ENCODE measurements at places on chromosomes 6 and 20.

DNA sequence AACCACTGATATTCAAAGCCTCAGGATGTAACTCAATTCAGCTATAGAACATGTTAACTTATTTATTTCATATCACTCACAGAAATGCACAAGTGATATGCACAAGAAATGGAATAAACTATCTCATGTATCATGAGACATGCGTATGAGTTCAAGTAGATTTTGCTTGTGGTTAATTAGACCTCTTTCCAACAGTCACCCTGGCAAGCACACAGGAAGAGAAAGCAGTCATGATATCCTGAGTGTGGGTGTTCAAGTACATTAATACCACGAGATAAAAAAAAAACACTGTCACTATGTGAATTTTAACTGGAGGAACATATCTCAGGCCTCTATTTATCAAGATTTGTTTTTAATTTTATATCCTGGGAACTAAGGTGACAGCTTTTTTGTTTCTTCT is 64.2 kb downstream of the LAMP5 start:
- no peak for DNase-seq

- DNase-seq, result no peak
Measured at GRCh38 chr6:83592770-83593394, 80.5 kb downstream of the PRSS35 start.

GRCh38 chr6:106546691-106547414 is 82.4 kb downstream of the RTN4IP1 start:
- DNase-seq, result no peak

- DNase-seq, result no peak
Measured at GRCh38 chr6:163327921-163328320, 86.6 kb upstream of the QKI start.

DNA sequence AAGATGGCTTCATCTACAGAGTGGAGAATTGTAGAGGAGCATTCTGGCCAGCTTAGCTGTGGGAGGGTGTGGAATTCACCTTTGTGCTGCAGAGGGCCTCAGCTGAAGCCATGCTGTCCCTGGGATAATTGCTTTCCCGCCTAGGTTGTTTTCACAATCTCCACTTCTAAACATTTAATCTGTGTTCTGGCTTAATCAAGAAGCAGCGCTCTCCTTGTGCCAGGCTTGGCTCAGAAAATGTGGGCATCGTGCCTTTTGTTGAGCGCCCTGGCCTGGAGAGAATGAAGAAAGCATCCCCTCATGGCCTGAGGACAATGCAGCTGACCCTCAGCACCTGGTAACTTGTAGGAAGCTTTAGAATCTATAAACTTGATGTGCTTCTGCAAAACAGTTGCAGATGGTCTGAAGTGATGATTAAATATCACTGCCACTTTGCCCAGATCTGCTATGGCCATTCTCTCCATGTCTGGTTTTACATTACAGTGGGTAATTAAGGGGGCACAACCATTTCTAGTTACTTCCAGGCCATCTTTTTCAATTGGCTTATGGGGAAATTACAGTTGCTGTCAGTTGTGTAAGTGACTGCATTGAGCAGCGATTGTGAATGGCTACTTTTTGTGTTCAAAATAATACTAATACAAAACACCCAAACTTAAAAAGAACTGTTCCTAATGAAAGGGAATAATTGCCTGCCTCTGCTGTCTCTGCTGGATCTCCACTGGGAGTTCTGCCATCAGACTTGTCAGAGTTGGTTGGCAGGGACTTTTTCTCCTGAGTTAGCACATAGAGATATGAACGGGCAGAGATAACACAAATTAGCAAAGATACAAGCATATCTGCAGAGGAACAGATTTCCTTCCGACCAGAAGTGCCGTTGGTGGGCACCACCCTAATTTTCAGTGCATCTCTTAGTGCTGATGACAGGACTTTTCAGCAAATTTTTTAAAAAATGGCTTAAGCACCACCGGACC is 18.4 kb downstream of the CTNNBL1 start:
- no peak for DNase-seq

GRCh38 chr6:91780270-91780669 is 1193.4 kb upstream of the MAP3K7 start:
- no peak for DNase-seq

- peak; percentile 1 for DNase-seq
Measured at GRCh38 chr6:100078509-100078908, 84.5 kb upstream of the MCHR2 start.

GRCh38 chr6:141260627-141261015 is 872.1 kb upstream of the GJE1 start:
- DNase-seq, result no peak

- DNase-seq, result no peak
Measured at GRCh38 chr6:145148776-145149175, 586.5 kb downstream of the EPM2A start.

GRCh38 chr6:135438907-135439535 is 58.5 kb downstream of the AHI1 start:
- no peak for DNase-seq

DNA sequence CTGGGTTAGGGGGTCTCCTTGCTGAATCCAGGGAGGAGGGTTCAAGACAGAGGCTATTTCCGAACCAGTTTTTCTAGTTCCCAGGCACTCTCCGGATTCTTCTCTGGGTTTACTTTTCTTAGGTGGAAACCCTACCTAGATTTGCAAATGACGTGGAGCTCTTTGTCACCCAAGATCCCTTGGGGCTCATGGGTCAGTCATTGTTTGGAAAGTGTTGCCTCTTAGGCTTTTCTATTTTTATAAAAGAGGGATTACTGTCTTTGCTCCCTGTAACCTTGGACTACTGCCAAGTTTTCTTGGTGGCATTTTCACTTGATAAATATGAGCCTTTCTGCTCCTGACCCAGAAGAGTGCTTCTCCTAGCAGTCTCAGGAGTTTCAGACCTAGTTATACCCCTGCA is 33.6 kb downstream of the FAM209B start:
- no peak for DNase-seq

GRCh38 chr6:32565511-32565910 is 24.1 kb downstream of the HLA-DRB1 start:
- no peak for DNase-seq

GRCh38 chr6:19844689-19845088 is 7.5 kb downstream of the ID4 start:
- no peak for DNase-seq

GRCh38 chr6:44341095-44341890 is 1.2 kb upstream of the SPATS1 start:
- DNase-seq, result no peak

- DNase-seq, result no peak
Measured at GRCh38 chr20:1164871-1165270, 19.9 kb downstream of the TMEM74B start.

- DNase-seq, result no peak
Measured at GRCh38 chr6:32607263-32607987, 17.8 kb upstream of the HLA-DRB1 start.

GRCh38 chr6:154164397-154164796 is 125.4 kb downstream of the OPRM1 start:
- no peak for DNase-seq

DNA sequence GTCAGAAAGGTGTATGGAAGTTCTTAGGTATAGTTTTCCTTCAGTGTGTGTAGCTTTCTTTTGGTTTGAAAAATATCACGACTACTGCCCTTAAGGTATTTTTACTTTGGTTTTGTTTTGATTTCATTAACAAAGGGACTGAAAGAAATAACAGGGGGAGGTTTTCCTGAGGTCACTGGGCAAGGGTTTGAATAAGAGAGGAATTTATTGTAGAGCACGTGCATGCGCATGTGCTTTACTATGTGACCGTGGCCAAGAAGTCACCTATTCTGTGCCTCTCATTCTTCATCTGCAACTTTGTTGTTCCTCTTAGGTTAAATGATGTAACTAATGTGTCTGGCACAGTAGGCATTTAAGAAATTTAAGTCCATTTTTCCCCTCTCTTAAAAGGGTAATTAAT is 4.1 kb upstream of the MAN1A1 start:
- no peak for DNase-seq

DNA sequence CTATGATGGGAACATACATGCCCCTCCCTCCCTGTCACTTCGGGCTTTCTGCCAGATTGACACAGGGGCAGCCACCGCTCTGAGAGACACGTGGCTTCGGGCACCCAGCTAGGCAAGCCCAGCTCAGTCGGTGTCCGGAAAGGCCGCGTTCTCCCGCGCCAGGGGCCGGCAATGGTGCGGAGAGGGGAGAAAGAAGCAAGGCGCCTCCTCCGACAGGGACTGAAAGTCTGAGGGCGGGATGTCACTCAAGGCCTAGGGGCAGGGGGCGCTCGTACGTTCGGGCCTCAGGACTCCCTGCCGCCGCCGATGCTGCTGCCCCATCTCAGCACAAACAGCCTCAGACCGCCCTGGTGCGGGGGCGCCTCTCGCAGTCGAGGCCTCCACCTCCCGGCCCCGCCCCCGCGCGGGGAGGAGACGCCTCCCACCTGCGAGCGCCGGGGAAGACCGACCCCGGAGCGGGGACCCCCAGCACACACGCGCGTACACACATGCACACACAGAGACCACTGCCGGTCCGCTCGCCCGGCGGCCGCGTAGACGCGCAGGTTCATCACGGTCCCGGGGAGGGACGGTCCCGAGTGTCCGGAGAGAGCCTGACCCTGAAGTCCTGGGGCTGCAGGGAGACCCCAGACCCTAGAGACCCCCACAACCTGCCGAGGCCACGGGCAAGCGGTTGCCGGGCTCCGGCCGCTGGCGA is 1.9 kb downstream of the GRM4 start:
- peak; percentile 52 for DNase-seq

DNA sequence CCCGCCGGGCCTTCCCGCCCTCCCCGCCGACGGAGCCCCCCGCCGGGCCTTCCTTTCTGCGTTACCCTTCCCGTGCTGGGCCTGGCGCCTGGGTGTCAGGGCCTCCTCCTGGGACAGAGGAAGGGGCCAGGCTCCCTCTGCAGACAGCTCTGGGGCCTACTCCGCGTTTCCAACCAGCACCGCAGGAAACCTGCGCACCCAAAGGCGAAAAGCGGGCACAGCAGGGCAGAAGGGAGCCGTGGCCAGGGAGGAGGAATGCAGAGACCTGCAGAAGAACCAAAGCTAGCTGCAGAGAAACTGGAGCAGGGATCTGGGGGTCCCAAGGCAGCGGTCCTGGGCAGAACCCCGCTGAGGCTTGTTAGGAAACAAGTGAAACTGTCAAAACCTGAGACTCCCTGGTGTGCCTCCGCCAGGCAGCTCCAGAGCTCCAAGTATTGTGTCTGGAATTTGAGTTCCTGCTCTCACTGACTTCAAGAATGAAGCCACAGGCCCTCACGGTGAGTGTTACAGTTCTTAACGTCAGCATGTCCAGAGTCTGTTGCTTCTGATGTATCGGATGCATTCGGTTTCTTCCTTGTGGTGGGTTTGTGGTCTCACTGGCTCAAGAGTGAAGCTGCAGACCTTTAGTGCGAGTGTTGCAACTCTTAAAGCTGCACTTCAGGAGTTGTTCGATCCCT is 33.3 kb downstream of the IRF4 start:
- no peak for DNase-seq

DNA sequence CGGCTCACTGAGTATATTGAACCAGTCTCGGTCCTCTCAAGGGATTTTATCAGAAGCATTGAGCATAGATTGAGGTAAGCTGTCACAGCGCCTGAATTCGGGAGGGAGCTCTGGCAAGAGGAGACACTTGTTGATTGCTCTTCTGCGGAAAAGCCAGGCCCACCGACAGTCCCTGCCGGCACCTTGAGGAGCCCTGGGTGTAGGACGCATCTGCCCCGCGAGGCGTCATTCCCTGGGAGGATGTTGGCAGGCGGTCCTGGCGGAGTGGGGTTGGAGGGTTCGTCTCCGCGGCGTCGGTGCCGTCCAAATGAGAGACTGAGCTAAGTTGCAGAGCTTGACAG is 843 bp downstream of the FBXO9 start:
- peak; percentile 23 for DNase-seq

GRCh38 chr6:44225579-44226325 is 2.4 kb downstream of the SLC29A1 start:
- DNase-seq, result no peak

- DNase-seq, result peak; percentile 55
Measured at GRCh38 chr20:51372176-51372803, 170.2 kb downstream of the NFATC2 start.

- DNase-seq, result no peak
Measured at GRCh38 chr6:67888886-67889681, 746.0 kb upstream of the ADGRB3 start.

GRCh38 chr6:70282919-70283461 is 19.9 kb downstream of the COL9A1 start:
- no peak for DNase-seq

GRCh38 chr6:109389650-109390274 is 7.5 kb upstream of the CD164 start:
- no peak for DNase-seq

DNA sequence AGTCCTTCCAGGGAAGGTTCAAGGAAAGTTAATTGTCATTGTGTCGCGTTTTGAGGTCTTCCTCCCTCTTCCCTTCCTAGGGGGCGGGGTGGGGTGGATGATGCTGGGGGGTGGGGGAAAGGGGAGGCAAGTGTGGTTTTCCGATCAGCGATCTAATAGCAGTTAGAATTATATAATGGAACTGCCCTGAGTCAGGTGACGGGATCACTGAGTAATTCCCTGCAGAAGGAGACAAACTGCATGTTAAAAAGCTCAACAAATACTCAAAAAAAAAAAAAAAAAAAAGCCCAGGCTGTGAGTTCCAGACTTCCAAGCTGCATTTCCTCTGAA is 240.4 kb downstream of the PHACTR1 start:
- no peak for DNase-seq

DNA sequence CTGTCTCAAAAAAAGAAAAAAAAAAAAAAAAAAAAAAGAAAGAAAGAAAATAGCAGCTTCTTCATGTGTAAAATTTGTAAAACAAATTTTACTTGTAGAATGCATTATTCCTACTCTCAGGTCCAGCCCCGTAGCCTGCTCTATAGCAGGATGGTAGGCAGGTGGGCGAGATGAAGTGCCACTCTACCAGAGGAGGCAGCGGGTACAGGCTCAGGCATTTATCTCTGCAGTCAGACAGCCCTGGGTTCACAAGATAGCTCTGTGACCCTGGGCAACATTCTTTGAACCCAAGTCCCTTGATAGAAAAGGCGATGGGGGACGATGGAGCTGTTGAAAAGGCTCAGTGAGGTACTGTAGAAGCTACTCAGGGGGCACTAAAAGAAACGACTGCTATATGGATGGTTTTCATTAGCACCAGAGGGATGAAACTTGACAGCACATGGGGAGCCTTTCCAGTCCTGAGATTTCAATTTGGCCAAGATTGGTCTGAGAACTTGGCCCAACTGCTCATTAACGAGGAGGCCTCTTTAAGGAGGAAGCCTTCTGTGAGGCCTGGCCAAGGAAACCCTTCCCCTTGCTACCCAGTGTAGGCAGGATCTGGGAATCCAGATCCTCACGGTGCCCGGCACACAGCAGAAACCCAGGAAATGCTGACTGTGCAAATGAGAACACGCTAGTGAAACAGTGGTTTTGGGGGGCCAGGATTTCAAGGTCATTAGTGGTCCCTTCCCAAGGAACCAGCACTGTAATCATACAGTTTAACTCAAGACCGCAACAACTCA is 63.1 kb downstream of the MYH7B start:
- DNase-seq, result no peak

Measured in stimulated activated CD4-positive, alpha-beta T cell treated with anti-CD3 and anti-CD28 coated beads, Interleukin-4, amount 100 ng/mL, for 4 hours (primary cell).